ENCODE measurements at places on chromosomes 1 and 21.
A peak's percentile ranks its signal among the peaks of the same experiment; 100 is the strongest.

- DNase-seq, result no peak
Observed at GRCh38 chr1:9347095-9347850, 54.6 kb downstream of the SPSB1 start.

GRCh38 chr1:200328379-200328778 lies 81.5 kb downstream of the ZNF281 start:
- DNase-seq, result no peak

DNA sequence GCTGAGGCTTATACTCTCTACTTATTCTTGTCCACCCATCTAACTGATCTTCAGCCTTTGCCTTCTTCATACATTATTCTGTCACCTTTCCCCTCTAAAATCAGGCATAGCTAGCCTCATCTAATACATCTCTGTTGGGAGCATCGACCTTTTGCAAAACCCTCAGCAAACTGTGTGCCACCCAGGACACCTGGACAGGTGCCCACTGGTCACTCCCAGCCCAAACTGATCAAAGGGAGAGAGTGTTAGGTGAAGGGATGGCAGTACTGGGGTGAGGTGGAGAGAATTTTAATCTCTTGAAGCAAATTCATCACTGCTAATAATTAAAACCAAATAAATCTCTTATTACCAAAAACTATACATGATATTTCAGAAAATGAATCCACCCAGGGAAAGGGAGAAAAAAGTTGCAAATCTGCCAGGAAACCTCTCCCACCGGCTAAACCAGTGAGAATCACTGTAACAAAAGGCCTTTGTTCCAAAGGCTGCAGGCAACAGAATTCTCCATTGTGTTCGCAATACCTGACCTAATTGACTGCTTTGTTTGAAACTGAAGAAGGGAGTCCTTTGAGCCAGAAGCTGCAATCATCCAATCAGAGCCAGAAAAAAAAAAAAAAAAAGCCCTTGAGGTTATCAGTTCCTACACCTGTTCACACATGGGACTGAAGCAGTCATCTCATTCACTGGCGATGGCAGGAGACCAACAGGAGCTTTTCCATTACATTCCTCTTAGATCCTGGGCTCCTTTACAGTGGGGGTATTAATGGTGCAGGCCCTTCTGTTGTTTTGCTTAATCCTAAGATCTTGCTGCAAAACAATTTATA lies 172.6 kb downstream of the APP start:
- DNase-seq, result no peak

DNA sequence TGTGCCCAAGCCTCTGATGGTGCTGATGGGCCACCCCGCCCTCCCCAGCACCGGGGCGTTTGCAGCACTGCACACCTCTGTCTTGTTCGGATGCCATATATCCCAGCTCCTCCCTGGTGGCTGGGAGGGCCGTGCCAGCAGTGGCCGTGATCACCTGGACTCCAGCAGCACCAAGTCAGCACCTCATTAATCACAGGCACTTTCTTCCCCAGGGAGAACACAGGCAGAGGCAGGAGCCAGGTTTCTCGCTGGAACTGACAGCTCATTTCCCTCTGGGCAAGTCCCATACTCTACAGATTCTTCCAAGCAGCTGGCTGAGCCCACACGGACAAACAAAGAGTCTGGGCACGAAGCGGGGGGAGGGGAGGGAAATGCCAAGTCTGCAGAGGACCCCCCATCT lies 141.7 kb upstream of the EDN2 start:
- no peak for DNase-seq

- no peak for DNase-seq
Observed at GRCh38 chr21:15534450-15534886, 195.3 kb upstream of the USP25 start.

DNA sequence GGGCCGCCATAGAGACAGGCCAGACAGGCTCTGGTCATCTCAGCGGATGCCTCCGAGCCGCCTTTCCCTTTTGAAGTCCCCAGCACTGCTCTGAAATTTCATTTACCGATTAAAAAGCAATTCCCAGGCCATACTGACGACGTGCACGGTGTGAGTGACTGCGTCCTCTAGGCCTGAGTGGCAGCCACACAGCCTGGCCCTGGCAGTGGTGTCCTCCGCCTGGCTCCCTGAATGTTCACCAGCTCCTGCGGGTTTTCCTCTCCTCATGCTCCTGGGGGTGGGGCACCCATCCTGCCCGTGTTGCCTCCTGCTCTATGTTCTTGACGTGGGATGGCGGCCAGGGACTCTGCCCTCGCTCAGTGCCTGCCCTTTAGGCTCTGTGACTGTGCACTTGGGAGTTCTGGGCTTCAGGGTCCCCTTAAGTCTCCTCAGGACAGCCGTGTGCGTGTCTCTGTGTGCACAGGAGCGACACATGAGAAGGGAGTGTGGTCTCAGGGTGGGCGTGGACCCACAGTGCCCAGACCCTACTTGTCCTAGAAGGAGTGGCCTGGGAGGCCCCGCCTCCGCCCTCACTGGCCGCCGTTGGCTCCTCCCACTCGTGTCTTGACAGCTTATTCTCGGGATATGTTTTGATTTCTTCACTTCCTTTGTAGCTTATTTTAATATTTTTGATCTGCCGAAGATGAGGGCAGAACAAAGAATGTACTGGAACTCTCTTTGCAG lies 3.6 kb downstream of the SKI start:
- DNase-seq, result peak; percentile 82

DNA sequence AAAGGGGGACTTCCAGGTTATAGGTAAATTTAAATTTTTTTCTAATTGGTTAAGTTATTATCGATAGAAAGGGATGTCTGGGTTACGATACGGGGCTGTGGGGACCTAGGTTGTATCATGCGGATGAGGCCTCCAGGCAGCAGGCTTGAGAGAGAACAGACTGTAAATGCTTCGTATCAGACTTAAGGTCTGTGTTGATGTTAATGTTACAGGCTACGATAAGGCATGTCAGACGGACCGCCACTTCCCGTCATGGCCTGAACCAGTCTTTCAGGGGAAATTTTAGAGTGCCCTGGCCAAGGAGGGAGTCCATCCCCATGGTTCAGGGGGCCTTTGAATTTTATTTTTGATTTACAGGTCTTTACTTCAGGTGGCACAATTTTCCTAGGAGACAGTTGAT lies 16.7 kb downstream of the ABCG1 start:
- no peak for DNase-seq

- peak; percentile 81 for DNase-seq
Observed at GRCh38 chr1:12619792-12620487, 1.9 kb upstream of the DHRS3 start.

DNA sequence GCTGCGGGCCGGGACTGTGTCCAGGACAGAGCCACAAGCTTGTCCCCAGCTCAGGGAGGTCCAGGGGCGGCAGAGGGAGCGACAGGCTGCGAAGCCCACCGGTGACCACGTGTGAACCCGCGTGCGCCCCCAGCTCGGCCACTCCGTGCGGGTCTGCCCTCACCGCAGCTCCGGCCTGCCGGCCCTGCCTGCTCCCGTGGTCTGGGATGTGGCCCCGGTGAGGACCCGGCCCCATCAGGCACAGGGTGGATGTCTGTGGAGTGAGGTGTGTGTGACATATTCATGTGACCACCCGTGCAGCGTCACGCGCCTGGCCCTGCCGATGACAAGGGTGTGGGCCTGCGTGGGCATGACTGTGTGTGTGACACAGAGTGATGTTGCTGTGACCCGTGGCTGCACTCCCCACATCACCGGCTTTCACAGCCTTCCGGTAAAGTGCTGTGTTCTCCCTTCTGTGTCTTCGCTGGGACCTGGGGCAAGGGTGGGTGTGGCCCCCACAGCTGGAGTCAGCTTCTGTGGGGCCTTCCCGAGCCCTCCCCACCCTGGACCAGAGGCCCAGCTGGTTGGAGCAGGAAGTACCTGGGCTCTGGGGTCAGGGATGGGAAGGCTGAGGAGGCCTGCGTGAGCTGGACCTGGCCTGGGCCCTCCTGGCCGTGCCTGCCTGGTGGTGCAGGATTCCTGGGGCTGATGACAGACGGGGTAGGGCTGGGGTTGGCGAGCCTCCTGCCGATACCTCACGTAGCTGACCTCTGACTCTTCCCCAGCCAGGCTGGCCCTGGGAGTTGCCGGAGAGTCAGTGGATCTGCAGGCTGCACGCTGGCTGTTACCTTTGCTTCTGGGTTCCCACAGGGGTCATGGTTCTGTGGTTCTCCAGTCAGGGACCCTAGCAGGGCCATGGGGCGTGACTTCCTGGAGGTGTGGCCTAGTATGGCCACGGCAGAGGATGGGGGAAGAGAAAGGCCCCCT lies 4.1 kb downstream of the RNF223 start:
- no peak for DNase-seq

- DNase-seq, result no peak
Observed at GRCh38 chr21:15051644-15052458, 12.9 kb downstream of the NRIP1 start.

- DNase-seq, result peak; percentile 69
Observed at GRCh38 chr1:21490774-21491487, 18.3 kb upstream of the ALPL start.

GRCh38 chr21:19326531-19327319 lies 923.1 kb upstream of the TMPRSS15 start:
- no peak for DNase-seq

DNA sequence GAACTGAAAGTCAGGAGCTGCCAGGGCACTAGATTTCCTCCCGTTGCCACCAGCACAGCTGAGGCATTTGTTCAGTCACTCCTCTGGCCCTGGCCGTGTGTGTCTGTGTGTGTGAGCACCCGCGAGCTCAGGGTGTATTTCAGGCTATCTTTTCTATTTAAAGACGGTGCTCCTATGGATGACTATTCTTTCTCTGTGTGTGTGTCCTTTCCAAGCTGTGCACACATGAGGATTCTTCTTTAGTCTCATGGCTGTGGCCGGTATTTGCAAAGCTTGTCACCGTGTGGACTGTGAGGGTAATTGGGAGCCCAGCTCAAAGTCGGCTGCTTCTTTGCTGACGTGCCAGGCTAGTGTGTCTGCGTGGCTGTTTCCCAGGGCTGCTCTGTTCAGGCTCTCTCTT lies 3.0 kb upstream of the KCND3 start:
- DNase-seq, result no peak

DNA sequence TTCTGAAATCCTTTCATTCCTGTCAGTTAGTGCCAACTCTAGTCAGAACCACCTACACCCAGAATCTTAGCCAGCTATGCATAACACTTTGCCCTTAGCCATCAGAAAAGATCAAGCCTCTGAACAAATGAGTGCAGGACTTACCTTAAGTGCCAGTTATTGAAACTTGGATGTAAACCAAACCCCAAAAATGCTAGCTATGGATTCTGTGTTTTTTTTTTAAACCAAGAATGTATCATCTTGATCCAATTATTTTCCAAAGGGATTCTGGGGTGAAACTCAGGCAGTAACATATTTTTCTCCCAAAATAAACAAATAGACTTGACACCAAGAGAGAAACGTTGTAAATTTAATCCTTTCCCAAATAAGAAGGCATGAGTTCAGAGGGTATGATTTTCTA lies 538.6 kb upstream of the ADAMTS5 start:
- peak; percentile 88 for DNase-seq

- DNase-seq, result no peak
Observed at GRCh38 chr1:53465023-53465957, 6.1 kb downstream of the DMRTB1 start.

DNA sequence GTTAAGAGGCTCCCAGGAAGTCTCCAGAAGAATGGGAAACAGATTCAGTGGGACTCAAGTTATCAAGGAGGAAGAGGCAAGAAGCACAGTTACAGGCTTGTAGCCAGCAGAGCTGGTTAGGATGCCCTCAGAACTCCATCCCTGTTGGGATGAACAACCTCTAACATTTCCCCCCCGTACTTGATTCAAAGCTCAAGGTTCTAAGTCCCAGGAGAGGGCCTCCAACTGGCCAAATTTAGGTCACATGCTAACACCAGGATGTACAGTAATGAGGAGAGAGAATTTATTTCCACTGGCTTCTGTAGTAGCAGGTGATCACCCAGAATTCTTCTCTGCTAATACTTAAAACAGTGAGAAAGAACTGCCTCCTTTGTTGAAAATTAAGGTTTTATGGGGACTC lies 22.3 kb upstream of the HSPA13 start:
- no peak for DNase-seq

GRCh38 chr1:69982992-69983391 lies 222.4 kb downstream of the LRRC40 start:
- peak; percentile 75 for DNase-seq

- peak; percentile 94 for DNase-seq
Observed at GRCh38 chr1:244322791-244323521, 128.8 kb downstream of the ADSS2 start.

- no peak for DNase-seq
Observed at GRCh38 chr1:61109158-61109557, 26.8 kb downstream of the NFIA start.

DNA sequence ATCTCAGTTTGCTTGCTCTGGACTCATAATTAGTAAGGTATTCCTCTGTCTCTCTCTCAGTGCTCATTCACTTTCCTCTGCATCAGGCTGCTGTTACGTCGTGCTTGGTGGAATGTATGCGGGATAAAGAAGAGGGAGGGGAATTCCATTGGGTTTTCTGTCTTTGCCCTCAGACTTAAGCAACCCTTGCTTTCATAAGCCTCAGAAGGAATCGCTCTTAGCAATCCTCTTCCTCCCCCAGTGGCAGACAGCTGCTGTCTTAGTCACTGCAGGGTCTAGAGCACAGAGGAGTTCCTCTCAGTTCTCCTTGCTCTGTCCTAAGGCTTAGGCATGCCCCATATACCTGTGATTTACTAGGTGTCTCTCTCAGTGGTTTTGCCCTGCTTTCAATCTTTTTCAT lies 19.1 kb upstream of the NTMT2 start:
- DNase-seq, result peak; percentile 60

DNA sequence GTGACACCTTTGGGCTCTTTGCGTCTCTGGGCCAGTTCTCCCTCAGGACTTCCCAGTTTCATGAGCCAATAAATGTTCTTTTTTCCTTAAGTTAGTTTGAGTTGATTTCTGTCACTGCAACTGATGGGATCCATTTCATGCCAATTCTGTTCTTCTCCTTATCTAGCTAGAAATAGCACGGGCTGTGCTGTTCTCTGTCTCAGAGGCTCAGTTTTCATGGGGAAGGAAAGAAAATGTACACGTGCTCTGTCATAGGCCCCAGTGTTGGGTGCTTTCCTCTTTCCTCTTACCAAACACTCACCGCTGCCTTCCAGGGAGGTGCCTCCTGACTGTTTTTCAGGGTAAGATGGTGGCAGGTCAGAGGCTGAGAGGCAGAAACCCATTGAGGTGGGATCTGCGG lies 43.2 kb upstream of the ACTL8 start:
- no peak for DNase-seq

GRCh38 chr1:17819129-17819802 lies 64.1 kb downstream of the ACTL8 start:
- no peak for DNase-seq

- no peak for DNase-seq
Observed at GRCh38 chr1:15038232-15039016, 115.1 kb upstream of the TMEM51 start.

DNA sequence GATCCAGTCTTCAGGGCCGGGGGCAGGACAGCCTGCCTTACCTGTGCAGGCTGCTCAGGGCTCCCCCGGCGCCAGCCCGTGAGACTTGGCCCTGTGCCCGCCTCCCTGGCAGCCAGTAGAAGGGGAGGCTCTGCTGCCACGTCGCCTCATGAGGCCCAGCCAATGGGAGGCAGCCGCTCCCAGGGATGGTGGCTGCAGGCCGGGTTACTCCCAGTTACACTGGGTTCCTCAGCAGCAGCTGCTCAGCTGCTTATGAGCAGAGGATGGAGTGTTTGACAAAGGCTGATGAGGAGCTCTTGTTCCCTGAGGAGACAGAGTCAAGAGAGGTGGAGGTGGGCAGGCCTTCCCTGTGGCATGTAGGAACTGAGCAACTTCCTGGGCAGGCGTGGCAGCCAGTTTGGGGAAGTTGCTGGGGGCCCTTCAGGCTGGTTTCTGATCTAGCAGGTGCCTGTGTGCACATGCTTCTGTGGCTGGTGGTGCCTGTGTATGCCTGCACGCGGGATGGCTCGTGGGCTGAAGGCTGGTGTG lies 5.5 kb downstream of the MFSD2A start:
- no peak for DNase-seq

Measured in fibroblast of gingiva (primary cell).